Neural progenitor cell (in vitro differentiated cells): ENCODE measurements at places on chromosomes 4 and X. TPM values are rescaled to one million over a fixed set of nuclear protein-coding genes. Genes with fewer than 3 reads are reported as not detected.
A peak's percentile ranks its signal among the peaks of the same experiment; 100 is the strongest.

FAM241A gene
- total RNA-seq: 0.03 TPM in 1 of 2 replicates, not detected in the other

KLF3 gene
- 22.8 and 24.8 TPM in 2 replicates for total RNA-seq

GRCh38 chr4:54073271-54073880 lies 9.0 kb upstream of the CHIC2 start:
- no peak overlapping the region for H3K27ac ChIP-seq
- H3K4me3 ChIP-seq: no peak overlapping the region
- no peaks in the 10 kb centered on the region for H3K27me3 ChIP-seq
- DNase-seq: no peak

MMAA gene
- 2.0 and 2.3 TPM in 2 replicates for total RNA-seq

DNA sequence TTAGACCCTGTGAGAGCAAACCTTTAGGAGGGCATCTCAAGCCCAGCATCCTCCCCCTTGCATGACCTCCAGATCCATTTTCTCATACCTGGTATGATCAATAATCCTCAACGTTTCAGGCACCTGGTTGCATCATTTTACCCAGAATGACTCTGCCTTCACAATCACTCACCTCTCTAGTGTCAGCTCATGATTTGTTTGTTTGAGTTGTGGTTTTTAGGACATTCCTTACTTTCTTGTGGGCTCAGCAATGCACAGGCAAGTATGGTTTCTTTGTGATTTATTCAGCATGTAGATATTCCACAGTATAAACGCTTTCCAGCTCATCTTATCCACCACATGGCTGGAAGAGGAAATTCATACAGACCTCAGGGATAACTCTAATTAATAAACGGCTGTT lies 93.6 kb upstream of the CPEB2 start:
- no peaks in the 10 kb centered on the region for H3K27me3 ChIP-seq
- DNase-seq: no peak
- no peak overlapping the region for H3K27ac ChIP-seq
- no peak overlapping the region for H3K4me3 ChIP-seq
- H3K4me1 ChIP-seq: no peaks in the 10 kb centered on the region

CLIC2 gene
- 0.28 TPM in 1 of 2 replicates, not detected in the other for total RNA-seq

- no peaks in the 10 kb centered on the region for H3K36me3 ChIP-seq
- H3K4me3 ChIP-seq: no peak overlapping the region
- no peaks in the 10 kb centered on the region for H3K27me3 ChIP-seq
- peaks cover 7% of the 10 kb centered on the region for H3K4me1 ChIP-seq
- no peak overlapping the region for H3K27ac ChIP-seq
These were observed 62.3 kb upstream of the LNX1 start for GRCh38 chr4:53653484-53654053.

GRCh38 chr4:173538909-173539445 lies 8.9 kb upstream of the HAND2 start:
- peaks cover 100% of the 10 kb centered on the region for H3K27me3 ChIP-seq
- H3K4me3 ChIP-seq: peak overlapping the region; percentile 36
- H3K36me3 ChIP-seq: no peaks in the 10 kb centered on the region
- no peak overlapping the region for H3K27ac ChIP-seq
- no peak for DNase-seq
- H3K4me1 ChIP-seq: peaks cover 18% of the 10 kb centered on the region

DNA sequence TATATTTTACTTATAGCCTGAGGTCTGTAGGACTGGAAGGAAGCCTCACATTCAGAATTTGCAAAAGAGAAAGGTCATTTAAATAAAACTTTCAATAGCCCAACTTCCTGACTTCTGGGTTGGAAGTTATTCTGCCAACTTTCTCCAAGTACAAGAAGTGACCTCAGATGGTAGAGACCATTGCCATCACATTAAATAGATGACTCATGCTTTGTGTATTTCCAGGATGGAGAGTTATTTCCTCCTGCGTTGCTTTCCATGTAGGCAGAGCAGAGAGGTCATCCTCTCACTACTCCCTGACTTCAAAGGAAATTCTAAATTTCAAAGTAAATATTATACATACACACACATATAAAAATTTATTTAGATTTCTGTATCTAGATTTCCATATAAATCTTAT lies 73.0 kb upstream of the NR3C2 start:
- no peaks in the 10 kb centered on the region for H3K27me3 ChIP-seq
- no peak for DNase-seq
- H3K27ac ChIP-seq: no peak overlapping the region
- H3K4me3 ChIP-seq: no peak overlapping the region

- no peaks in the 10 kb centered on the region for H3K4me1 ChIP-seq
- H3K27me3 ChIP-seq: no peaks in the 10 kb centered on the region
- peak; percentile 26 for DNase-seq
- no peaks in the 10 kb centered on the region for H3K36me3 ChIP-seq
- H3K4me3 ChIP-seq: peak overlapping the region; percentile 80
- no peak overlapping the region for H3K27ac ChIP-seq
These were observed 3.3 kb downstream of the NLGN4X start for GRCh38 chrX:6225288-6225910.

DNA sequence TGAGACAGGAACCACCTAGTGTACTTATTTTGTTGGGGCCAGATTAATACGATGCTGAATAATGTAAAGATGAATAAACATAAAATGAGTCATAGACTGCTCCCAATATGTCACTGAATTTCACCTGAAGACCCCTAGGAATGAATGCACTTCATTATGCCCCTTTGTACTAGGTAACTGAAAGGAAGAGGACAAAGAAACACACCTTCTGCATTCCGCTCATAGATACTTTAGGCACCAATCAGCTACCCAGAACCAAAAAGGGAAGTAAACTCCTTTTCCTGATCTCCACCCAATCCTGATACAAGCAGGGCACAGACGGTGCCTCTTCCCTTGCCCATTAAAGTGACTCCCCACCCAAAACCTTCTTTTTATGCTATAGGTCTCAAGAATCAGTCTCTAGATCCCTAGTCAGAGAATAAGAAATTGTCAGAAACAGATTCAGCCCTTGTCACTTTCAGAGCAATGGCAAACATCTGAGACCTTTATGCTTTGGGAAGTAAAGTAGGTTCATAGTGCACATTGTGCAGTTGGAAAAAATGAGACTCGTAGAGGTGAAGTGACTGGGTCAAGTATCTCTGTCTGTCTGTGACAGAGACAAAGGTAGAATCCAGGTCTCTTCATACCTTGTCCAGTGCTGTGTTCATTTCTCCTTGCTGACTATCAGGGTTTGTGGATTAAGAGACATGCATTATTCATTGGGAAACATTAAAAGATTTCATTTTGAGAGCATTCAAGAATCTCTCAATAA lies 2.3 kb downstream of the GPR174 start:
- H3K4me3 ChIP-seq: no peak overlapping the region
- DNase-seq: no peak
- no peak overlapping the region for H3K27ac ChIP-seq
- H3K27me3 ChIP-seq: no peaks in the 10 kb centered on the region
- no peaks in the 10 kb centered on the region for H3K4me1 ChIP-seq
- H3K36me3 ChIP-seq: no peaks in the 10 kb centered on the region
